HL-60 (cell line): ENCODE measurements at places on chromosomes 3 and 15.

DNA sequence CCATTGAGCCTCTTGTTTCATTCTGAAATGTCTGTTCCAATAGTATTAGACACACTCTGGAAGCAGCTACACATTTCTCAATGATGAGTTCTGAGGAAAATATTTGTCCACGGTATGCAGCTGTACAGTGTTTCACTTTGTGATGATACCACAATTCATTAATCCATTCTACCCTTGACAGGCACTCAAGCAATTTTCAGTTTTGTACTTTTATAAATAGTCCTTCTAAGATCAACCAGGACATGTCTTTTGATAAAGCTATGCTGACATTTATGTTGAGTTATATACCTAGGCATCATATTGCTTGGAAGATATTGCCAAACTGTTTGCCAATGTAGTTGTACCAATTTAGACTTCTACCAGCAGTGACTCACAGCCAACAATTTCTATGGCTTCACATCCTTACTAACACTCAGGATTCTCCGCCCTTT, 165.1 kb upstream of the COL8A1 start:
- DNase-seq, result no peak

GRCh38 chr3:60603860-60604259, 647.4 kb downstream of the FHIT start:
- no peak for DNase-seq

DNA sequence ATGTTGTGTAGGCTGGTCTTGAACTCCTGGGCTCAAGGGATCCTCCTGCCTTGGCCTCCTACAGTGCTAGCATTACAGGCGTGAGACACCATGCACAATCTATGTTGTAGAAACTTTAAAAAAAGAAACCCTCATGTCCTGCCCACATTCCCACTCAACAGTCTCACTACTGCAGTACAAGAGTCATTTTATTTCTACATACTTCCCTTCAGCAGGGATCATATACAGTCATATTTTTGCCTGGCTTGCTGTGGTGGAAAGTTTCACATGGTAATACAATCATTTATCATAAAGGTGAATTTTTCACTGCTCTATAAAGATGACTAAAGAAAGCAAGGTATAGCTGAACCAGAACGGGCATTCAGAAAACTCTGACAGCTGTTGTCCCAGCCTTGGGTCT, 53.8 kb upstream of the PIK3CB start:
- DNase-seq, result peak; percentile 25

DNA sequence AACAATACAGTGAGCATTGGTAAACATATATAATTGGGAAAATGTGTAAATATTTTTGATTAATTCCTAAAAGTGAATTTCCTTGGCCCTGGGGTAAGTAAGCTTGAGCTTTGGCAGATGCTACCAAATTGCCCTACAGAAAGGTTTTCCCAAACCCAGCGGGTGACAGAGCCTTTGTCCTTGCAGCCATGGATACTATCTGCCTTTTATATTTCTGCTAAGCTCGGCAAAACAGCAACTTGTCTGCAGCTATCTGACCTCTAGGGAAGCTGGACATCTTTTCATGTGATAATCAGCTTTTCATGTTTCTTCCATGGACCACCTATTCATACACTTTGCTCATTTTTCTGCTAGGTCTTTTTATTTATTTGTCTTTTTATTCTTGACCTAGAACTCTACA, 64.7 kb upstream of the SEC22A start:
- DNase-seq, result no peak

GRCh38 chr15:66883284-66883911, 181.4 kb downstream of the SMAD6 start:
- DNase-seq, result no peak

- no peak for DNase-seq
These were observed 249.5 kb upstream of the AZI2 start for GRCh38 chr3:28598165-28598564.

DNA sequence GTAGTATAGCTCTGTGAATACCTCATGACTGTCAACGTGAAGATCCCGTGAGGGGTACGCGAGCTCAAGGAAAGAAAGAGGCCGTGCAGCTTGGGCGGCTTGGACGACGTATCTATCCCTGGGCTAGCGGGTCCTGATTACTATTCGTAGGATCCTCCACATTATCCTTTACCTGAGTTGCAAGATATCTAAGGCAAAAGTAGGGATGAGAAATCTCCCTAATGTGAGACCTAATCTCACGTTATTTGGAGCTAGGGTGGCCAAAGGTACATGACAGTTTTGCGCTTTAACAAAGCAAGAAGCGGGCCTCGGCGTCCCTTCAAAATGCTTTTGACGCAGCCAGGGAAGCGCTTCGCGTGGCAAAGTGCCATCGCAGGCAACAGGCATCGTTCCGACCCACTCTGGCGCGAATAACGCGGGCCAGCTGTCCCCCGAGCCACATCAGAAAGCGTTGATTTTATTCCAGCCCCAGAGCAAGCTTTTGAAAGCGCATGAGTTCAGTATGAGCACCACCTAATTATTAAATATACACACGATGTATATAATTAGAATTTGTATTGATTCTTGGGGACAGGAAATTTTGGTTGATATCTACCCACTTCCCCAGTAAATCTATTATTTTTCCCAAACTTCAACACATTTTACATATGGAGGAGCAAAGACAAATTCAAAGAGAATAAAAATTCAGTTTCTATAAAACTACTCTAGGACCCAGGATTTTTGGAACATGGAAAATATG, 2.5 kb upstream of the EOMES start:
- no peak for DNase-seq

- no peak for DNase-seq
These were observed 8.9 kb downstream of the EPHB3 start for GRCh38 chr3:184570489-184570888.
